ENCODE measurements at places on chromosomes 3 and 15.

DNA sequence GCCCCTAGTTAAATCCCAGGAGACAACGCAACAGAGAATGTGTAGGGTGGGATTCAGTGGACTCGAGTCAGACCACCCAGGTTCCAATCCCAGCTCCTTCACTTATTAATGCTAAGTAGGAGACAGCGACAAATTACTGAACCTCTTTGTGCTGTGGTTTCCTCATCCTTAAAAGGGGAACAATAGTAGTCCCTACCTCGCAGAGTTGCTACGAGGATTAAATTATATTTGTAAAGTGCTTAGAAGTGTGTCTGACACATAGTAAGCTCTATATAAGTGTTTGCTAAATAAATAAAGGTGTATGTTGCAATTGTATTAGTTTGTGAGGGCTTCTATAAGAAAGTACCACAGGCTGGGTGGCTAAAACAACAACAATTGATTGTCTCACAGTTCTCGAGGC, 58.0 kb upstream of the PPARG start:
- no peak for DNase-seq

- DNase-seq: no peak
These were observed 78.3 kb upstream of the ALDH1A3 start for GRCh38 chr15:100801256-100801900.

DNA sequence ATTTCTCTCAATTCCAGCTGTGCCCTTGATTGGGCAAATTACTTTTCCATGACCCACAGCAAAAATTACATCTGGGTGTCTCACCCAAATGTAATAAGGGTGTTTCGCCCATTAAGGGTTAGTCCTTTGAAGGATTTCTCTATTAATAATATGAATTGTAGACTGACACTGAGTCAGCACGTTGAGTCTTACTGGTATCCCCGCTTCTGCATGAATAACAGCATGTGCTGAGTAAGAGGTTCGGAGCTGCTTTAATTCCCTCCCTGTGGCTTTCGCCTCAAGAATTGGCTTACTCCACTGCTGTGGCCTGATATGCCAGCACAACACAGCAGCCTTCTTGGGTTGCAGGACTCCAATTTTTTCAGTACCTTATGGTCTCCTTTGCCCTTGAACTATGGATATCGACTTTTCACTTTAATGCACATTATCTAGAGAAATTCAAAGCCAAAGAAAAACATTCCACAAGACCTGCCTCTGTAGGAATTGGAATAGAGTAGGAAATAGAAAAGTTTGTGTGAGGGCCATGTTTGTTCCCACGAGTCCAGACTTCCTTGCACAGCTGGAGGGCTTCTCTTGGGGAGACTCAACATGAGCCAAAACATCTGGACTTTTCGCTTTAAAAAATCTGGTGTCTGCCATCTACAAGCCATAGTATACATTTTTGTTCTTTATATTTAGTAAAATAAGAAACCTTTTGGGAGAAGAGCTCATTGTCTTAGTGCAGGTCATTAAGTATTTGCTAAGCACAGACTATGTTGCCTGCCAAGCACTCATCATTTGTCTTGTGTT, 20.7 kb upstream of the ERC2 start:
- DNase-seq: no peak

GRCh38 chr3:115644391-115644790, 21.1 kb downstream of the GAP43 start:
- no peak for DNase-seq

- DNase-seq: no peak
These were observed 43.8 kb upstream of the TRA2B start for GRCh38 chr3:185981621-185982020.
